Stimulated activated CD8-positive, alpha-beta memory T cell treated with anti-CD3 and anti-CD28 coated beads, Interleukin-2, amount 100 ng/mL, for 48 hours (primary cell): ENCODE measurements at places on chromosomes 16 and 17.

DNA sequence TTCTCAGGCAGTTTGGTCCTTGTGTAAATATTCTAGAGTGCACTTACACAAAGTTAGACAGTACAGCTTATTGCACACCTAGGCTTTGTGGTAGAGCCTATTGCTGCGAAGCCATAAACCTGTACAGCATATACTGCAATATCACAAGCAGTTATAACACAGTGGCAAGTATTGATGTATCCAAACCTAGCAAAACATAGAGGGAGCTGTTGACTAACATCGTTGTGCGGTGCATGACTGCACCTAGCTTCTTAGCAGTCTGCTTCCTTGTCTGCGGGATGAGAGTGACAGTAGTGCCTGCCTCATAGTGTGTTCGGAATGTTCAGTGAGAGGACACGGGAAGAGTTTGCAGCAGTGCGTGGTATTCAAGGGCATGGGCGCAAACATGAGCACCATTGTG is 78.9 kb downstream of the MPRIP start:
- DNase-seq = no peak

- no peak for DNase-seq
Observed at GRCh38 chr17:66676421-66676820, 158.5 kb upstream of the CACNG5 start.

- DNase-seq = no peak
Observed at GRCh38 chr17:63139356-63139755, 173.3 kb downstream of the TANC2 start.

DNA sequence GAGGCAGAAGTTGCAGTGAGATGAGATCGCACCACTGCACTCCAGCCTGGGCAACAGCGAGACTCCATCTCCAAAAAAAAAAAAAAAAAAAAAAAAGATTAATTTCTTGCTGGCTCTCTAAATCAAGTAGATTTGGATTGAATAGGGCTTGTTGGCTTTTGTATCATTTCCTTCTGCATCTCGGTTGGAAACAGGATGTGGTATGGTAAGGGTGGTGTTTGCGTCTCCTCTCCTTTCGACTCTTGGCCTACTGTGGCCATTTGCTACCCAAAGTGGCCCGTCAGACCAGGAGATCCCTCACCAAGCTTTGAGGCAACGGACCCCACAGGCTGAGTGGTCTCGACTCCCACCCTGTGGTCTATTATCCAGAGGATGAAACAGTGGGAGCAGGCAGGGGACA is 168.0 kb upstream of the IRX3 start:
- no peak for DNase-seq

DNA sequence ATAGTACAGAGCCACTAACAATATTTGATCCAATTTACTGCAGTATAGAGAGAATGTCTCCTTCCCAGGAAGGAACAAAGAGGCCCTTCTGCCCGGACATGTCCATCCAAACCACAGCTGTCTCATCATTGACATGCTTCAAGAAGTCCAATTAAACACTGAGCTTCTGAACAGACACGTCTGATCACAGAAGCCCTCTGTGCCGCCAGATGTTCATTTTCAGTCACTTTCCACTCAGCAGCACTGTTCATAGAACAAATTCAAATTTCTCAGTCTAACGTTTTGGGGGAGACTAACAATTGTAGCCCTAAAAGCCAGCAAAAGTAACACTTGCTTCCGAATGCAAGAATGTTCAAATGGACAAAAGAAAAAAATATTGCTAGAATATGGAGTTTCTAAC is 15.3 kb downstream of the ZC3H7A start:
- DNase-seq = no peak

DNA sequence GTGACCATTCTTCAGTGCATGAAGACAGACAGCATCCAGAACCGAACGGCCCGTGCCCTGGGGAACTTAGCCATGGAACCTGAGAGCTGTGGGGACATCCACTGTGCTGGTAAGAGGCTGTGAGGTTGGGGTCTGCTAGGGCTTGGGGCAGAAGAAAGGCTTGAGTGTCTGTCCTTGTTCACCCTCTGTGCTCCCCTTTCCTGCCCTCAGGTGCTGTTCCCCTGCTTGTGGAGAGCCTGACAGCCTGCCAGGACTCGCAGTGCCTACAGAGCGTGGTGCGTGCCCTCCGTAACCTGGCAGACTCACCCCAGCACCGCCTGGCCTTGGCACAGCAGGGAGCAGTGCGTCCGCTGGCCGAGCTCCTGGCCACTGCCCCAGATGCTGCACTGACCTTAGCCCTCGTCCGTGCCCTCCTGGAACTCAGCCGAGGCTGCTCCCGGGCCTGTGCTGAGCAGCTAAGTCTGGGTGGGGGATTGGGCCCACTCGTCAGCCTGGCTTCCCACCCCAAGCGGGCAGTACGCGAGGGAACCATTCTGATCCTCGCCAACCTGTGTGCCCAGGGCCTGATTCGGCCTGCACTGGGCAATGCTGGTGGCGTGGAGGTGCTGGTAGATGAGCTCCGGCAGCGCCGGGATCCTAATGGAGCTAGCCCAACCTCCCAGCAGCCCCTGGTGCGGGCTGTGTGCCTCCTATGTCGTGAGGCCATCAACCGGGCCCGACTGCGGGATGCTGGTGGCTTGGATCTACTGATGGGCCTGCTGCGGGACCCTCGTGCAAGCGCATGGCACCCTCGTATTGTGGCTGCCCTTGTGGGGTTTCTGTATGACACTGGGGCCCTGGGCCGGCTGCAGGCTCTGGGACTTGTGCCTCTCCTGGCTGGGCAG is 2.9 kb downstream of the ARMC5 start:
- no peak for DNase-seq

DNA sequence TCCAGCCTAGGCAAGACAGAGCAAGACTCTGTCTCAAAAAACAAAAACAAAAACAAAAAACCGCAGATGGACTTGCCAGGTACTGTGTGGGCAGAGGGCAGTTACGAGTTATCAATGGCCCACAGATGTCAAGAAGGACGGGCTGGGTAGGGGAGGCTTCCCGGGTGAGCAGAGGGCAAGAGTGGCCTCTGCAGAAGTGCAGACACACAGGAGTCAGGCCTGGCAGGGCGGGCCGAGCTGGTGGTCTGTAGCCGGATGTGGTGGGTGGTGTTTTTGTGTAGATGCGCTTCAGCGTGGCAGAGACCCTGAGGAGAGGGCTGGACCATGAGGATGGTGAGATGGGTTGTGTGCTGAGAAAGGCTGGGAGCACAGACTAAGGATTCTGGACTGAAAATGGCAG is 44.9 kb upstream of the KDM6B start:
- DNase-seq = no peak

GRCh38 chr16:79792664-79793351 is 192.3 kb upstream of the MAF start:
- no peak for DNase-seq

GRCh38 chr16:20181416-20181815 is 107.7 kb upstream of the GPR139 start:
- DNase-seq = no peak

GRCh38 chr17:77323413-77324171 is 182.8 kb downstream of the SEC14L1 start:
- no peak for DNase-seq

DNA sequence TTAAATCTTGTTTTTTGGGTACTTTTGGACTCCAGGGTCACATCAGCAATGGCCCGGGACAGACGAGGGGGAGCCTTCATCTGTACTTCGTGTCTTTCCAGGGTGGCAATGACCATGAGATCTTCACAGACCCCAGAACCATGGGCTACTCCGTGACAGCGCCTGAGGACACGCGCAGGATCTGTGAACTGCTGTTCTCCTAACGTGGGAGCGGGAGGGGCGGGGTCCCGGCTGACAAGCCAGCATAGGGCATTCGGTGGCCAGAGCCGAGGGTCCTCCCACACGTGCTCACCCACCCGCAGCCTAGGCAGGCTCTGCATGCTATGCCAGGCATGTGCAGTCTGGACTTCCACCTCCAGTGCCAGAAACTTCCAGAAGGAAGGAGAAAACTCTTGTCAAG is 21.2 kb downstream of the CARHSP1 start:
- DNase-seq = no peak

- peak; percentile 47 for DNase-seq
Observed at GRCh38 chr17:75036643-75037268, 10.0 kb downstream of the ATP5PD start.

GRCh38 chr17:68714676-68715075 is 113.5 kb upstream of the FAM20A start:
- DNase-seq = no peak

DNA sequence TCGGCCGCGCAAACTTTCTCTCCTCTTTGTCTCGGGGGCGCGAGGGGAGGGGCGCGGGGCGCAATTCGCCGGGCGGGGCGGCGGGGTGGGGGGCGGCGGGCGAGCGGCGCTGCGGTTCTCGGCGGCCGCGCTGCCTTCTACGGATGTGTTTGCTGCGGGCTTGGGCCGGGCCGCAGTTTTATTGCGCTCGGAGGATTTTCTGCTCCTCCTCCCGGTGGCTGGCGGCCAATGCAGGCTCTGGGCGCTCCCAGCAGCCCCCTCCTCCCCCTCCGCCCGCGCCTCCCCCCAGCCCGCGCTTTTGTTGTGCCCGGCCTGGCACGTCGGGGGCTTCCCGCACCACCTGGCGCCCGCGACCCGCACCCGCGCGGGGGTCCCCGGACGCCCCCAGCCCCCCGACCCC is at the start of gene TIMP2:
TSS of gene TIMP2 (minus strand) at position 154 of the 400 bp plus-strand sequence. CDS start 299 bp downstream, outside the sequence.
- peak; percentile 32 for DNase-seq

- DNase-seq = no peak
Observed at GRCh38 chr17:44922136-44922535, 6.8 kb upstream of the GFAP start.

- DNase-seq = no peak
Observed at GRCh38 chr17:32849879-32850278, 27.0 kb downstream of the MYO1D start.

DNA sequence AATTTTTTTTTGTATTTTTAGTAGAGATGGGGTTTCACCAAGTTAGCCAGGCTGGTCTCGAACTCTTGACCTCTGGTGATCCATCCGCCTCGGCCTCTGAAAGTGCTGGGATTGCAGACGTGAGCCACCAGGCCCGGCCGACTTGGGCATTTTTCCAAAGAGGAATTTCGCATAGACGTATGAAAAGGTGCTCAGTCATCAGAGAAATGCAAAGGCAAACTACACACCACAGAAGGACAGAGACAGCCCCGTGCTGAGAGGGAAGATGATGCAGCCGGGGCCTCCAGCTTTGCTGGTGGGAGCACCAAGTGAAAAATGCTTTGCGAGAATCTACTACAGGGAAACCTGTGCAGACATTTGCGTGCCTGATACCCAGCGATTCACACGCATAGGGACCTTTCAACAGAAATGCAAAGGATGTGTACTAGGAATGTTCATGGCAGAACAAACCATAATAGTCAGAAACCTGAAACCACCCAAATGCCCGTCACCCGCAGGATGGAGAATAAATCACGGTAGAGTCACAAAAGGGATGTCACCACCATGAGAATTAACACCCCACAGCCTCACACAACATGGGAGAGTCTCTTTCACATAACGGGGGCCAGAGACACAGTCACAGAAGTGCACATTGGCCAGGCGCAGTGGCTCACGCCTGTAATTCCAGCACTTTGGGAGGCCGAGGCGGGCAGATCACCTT is 5.2 kb downstream of the RAB40B start:
- no peak for DNase-seq

GRCh38 chr17:74960570-74961342 is 11.8 kb downstream of the HID1 start:
- DNase-seq = peak; percentile 21

- DNase-seq = no peak
Observed at GRCh38 chr16:27107185-27107592, 40.5 kb downstream of the C16orf82 start.

- DNase-seq = no peak
Observed at GRCh38 chr16:86798247-86799041, 220.1 kb downstream of the FOXL1 start.

DNA sequence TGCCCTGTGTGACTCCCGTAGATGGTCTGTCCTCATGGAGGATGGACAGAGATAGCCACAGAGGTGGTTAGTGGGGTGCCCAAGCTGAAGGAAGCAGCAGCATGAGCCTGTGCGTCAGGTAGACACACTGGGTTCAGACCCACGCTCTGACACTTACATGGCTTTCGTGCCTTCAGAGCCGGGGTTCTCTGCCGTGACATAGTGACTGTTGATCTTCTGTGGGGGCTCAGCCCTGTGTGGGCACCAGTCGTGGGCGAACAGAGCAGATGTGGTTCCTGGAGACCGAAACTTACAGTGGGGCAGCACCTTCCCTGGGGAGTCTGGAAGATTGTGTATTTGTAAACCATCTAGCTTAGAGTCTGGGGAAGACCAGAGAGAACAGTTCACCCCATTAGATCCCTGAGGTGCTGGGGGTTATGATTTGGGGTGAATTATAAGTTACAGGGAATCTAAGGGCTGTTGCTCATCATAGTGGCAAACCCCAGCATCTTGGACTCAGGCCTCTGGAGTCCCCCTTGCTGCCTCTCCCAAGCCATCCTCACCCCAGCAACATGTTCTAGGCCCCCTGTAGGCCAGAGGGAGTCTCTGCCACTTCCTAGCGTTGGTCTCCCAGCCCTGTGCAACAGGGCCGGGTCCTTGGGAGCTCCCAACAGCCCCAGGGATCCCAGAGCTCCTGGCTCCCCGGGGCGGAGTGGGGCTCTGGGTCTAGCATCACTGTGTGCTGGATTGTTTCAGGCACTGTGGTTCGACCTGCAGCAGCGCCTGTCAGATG is 28.6 kb downstream of the NECAB2 start:
- DNase-seq = no peak

DNA sequence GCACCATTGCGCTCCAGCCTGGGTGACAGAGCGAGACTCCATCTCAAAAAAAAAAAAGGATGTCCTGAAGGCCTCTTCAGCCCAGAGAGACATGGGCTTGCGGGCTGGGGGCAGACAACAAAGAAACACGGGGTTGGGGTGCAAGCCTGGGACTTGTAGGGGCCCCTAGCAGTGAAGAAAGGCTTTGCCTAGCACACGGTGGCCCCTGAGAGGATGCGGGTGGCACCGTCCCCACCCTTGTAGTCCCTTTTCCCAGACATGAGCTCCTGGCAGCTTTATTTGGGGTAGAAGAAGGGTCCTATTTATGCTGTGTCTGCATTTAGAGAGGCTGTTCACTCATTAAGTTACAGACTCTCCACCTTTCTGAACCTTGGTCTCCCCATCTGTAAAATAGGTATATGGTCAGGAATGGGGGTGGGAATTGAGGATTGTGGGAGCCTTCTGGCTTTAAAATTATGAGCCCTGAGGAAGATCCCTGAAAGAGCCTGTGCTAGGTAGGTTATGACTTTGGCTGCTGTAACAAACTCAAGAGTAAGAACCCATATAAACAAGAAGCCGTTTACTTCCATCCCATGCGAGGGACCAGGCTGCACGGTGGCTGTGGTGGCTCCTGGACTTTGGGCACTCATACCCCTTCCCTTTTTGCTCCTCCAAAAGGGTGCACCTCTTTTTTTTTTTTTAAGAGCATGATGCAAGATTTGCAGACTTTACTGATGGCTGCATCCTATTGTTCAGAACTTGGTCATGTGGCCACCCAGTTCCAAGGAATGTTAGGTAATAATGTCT is 20.6 kb upstream of the ADGRG1 start:
- no peak for DNase-seq
